SK-N-SH treated with all-trans-retinoic acid at 6 μM for 48 hours (cell line): ENCODE measurements at places on chromosomes 5 and 9.

DNA sequence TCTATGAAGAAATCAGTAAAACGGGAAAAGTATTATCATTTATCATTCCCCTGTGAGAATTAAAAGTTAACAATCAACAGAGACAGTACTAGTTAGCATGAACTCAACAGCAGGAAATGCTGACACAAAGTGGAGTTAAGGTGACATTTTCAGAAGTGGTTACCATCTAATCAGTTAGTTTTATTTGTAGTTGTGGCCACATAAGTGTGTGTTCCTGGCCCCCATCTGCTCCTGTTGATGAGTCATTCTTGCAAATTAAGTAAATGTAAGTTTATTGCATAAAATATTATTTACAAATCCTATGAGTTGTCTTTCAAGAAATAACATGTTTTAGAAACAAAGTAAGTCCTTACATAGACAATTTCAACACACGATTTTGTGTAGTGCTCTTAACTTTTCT, 8.9 kb upstream of the BNC2 start:
- no peak for ATAC-seq

DNA sequence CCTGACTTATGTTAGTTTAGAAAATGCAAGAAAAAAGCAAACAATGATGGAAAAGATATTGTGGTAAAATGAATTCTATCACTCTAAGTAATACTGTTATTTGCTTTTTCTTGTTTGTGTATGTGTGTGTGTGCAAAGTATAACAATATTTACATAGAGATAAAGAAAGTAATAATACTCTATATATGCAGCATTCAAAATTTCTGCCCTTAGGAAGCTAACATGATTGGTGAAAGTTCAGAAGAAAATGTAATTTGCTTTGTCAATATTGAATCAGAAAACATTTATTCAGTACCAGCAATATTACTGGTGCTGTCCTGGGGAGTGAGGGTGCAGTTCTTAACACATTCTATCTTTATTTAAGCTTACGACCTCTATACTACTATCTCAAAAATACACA, 12.9 kb upstream of the PRDM9 start:
- no peak for ATAC-seq

- ATAC-seq, result no peak
Measured at GRCh38 chr5:88881571-88881971, 1.4 kb downstream of the MEF2C start.

DNA sequence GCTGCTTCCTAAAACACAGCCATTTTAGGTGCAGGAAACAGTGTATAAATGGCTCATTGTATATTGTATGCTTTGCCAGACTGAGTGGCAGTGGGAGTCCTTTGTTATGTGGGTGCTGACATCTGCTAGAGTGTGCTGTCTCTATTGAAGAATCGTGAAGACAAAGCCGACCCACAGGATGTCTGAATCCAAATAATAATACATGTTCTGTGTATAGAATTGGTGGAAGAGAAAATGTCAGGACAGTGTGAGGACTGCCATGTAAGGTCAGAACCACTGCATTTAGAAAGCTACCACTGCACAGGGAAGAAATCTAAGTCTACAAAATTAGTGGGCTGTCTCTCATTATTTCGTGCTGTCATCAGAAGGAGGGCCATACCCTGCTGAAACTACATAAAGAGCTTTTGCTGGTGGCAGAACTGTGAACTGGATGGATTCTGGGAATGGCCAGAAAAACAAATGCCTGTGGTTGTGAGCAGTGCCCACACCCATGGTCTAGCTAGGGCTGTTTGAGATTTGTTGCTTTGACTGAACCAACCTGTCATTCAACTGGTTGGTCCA, 2.5 kb downstream of the IL7R start:
- ATAC-seq, result peak; percentile 29
